ENCODE measurements at places on chromosomes 5 and 9.
A peak's percentile ranks its signal among the peaks of the same experiment; 100 is the strongest.

DNA sequence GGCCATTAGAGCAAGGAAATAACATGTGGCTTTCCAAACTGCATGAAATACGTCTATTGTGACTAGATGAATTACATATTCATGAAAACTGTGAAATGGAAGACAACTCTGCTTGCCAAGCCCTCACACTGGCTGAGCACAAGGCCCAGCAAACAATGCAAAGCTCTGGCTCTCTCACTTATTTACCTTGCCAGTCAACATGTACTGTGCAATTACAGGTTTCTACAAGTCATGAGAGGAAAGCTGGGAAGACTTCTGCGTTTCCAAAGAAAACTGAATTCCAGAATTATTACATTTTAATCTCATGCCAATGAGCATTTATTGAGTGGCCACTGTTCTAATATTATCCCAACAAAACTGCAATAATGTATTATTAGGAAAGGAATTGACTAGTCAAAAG is 12.1 kb upstream of the C5orf63 start:
- DNase-seq, result no peak

- DNase-seq, result no peak
Measured at GRCh38 chr5:173534664-173535063, 81.8 kb downstream of the BOD1 start.

- peak; percentile 22 for DNase-seq
Measured at GRCh38 chr5:132054697-132055440, 5.6 kb upstream of the IL3 start.

DNA sequence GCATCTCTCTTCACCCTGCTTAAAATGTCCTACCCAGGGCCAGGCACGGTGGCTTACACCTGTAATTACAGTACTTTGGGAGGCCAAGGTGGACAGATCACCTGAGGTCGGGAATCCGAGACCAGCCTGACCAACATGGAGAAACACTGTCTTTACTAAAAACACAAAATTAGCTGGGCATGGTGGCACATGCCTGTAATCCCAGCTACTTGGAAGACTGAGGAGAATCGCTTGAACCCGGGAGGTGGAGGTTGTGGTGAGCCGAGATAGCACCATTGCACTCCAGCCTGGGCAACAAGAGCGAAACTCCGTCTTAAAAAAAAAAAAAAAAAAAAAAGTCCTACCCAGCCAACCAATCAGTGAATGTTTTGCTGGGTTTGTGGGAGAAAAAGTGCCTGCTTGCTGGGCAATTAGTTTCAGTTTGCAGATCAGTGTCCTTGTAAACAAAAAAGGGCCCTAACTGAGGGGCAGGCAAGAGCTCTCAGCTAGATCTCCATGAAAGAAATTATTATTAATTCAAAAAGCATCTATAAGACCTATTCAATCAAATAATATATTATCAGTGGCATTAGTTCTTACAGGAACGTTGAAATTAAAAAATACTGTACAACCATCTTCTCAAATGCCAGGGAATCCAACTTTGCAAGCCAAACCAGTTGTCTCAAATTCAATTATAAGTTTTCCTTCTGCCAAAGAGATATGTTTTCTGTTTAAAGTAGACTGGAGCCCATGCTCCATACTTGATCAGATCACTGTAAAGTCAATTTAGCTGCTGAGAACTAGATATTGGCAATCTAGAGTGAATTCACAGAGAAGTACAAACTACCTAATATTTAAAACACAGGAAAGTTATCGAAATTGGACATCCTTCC is 3.9 kb downstream of the MEGF9 start:
- DNase-seq, result no peak

- no peak for DNase-seq
Measured at GRCh38 chr5:73940801-73941200, 314.8 kb downstream of the ARHGEF28 start.

DNA sequence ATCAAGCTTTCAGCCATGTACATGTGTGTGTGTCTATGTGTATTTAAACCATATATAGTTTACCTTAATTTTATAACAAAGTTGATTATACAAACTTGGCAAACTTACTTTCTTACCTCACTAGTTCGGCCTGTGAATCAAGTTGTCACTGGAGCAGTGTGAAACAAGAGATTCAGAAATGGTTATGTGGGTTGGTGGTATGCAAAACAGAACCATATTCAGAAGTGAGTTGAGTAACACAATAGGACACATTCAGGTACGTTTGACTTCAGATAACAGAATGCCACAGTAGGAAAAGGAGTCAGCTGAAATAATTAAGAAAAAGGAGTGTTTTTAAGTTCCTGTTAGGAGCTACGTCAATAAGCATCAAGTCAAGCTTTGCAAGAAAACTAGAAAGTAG is 21.5 kb downstream of the XPA start:
- DNase-seq, result no peak
